Inflammatory macrophage treated with lipopolysaccharide for 1 hour (primary cell): ENCODE measurements at places on chromosomes 2 and 18.

DNA sequence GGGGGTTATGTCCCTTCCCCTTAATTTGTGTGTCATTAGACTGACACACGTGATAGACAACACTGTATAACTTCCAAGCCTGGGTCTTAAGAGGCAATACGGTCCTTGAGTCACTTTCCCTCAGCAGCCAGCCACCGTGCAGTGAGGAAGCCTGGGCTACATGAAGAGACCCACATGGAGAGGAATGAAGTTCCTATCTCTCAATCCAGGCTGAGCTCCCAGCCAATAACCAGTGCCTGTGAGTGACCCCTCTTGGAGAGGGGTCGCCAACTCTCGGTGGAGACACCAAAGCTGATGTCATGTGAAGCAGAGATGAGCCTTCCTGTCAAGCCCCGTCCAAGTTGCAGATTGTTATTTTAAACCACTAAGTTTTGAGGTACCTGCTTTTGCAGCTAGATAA, 5.7 kb upstream of the WDSUB1 start:
- no peak for DNase-seq

- DNase-seq, result no peak
These were observed 64.5 kb upstream of the FAM124B start for GRCh38 chr2:224466304-224466895.

- DNase-seq, result no peak
These were observed 86.2 kb upstream of the RAB27B start for GRCh38 chr18:54742120-54742519.

GRCh38 chr18:37107748-37108522, 279.0 kb downstream of the KIAA1328 start:
- DNase-seq, result no peak

- no peak for DNase-seq
These were observed 89.4 kb upstream of the SLC38A11 start for GRCh38 chr2:165044505-165045303.

- peak; percentile 84 for DNase-seq
These were observed at the start of gene CYTIP for GRCh38 chr2:157443795-157444640. CYTIP (minus strand) TSS chr2:157444089; CDS start chr2:157444020, 69 bp downstream.

DNA sequence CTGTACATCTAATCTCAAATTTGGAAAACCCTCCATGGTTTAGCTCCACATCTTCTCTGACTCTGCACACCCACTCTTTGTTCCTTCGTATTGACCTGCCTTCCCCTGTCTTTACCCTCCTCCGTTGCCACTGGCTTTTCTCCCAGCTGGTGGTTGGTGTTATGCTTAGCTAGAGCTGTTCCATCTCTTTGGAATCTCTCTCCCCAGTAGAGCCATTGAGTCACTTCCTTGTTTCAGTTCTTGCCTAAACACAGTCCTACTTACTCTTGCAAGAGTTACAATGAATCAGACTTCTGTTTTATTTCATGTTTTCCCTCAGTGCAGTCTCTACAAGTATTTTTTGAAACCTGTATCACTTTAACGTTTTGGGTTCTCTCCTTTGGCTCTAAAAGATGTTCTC, 263.9 kb downstream of the LTBP1 start:
- DNase-seq, result peak; percentile 62

DNA sequence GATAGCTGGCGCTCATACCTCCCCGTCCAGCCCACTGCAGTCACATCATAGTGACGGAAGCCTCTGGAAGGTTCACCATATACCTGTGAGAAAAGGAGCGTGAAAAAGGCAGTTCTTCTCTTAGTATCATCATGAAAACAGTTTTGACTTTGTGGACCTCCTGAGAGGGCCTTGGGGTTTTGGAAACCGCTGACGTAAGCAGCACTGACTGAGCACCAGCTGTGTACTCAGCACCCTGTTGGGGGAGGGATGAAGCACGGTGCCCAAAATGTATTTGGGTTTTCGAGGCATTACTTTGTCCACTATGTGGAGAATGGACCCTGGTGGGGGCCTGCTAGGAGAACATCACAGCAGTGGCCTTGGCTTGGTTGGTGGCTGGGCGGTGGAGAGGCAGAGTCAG, 5.4 kb downstream of the SCLY start:
- DNase-seq, result no peak

- no peak for DNase-seq
These were observed 289.4 kb downstream of the ALK start for GRCh38 chr2:29632018-29632417.

GRCh38 chr2:188395903-188396689, 104.4 kb downstream of the GULP1 start:
- no peak for DNase-seq

DNA sequence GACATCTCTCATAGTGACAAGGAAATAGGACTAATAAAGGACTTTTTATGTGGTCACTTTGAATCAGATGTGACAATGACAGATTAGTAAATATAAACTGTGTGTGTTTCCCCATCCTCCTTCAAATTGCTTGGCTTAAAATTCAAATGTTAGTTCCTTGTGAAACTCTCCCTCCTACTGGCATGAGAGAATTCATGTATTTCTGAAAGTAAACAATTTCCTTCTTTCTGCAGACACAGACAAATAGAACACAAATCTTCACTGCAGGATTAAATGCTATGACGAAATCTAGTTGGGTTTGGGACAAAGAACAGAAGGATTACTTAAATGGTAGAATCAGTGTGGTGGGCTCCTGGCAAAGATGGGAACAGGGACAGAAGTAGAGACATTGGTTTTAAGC, 328.7 kb upstream of the FAM98A start:
- no peak for DNase-seq

DNA sequence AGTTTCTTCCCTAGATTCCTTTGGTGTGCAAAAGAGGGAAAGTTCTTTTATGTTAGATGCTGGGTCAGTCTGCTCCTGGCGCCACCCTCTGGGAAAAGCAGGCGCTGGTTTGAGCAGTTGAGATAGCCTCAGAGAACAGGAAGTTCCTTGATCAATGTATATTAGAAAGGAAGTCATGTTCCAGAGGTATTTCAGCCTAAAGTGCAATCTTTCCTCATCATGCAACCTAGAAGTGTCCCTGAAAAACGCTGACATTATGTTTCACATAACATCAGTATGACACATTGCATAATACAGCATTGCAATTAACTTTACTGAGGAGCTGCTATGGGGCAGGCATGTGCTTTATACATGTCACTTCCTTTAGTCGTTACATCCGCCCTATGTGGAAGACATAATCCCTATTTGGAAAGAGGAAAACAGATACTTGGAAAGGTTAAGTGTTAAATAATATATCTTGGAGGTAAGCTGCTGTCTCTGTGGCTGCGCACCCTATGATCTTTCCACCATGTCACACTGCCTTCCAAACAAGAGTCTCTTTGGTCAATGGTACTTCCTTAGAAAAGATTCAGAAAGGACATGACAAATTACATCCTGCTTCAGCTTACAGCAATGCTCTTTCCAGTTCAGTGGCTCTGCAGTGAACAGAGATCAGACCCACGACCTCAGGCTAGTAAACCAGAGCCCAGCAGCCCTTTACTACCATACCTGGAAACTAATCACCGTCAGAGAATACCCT, 369.7 kb downstream of the RAD51AP2 start:
- peak; percentile 10 for DNase-seq

- DNase-seq, result no peak
These were observed 91.5 kb upstream of the MYT1L start for GRCh38 chr2:2422621-2423020.

DNA sequence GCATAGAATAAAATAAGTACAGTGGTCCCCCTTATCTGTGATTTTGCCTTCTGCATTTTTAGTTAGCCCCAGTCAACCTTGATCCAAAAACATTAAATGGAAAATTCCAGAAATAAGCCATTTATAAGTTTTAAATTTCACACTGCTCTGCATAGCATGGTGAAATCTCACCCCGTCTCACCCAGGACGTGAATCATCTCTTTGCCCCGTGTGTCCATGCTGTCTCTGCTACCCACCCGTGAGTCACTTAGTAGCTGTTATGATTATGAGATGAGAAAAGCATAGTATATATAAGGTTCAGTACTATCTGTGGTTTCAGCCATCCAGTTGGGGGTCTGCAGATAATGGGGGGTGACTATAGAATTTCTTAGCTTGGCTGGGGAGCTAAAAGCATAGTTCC, 67.3 kb downstream of the RHBDD1 start:
- no peak for DNase-seq

DNA sequence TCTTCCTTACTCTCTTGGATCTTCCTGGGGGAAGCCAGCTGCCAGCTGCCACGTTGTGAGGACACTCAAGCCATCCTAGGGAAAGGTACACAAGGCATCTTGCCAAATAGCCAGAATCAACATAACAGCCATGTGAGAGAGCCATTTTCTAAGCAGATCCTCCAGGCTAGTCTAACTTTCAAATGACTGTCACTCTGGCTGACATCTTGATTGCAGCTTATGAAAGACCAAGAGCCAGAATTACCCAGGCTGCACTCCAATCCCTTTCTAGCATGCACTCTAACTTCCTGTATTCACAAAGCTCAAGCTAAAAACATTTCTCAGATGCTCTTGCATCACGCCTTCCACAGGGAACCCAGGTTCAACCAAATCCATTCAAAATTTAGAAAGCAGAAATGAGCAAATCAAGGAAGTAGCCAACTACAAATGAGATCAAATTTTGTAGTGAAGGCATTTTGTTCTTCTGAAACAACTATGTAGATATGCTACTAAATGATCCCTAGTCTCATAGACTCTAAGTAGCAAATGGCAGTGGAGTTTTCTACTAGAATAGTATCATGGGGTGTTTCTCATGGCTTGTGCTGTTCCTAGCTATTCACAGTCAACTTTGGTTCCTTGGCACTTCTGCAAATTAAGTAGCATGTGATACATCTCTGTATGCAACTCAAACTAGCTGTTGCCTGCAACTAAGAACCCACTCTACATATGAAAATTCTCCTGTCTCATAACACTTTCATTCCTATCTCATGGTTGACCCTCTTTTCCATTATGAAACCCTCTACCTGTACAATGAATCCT, 281.9 kb downstream of the ZEB2 start:
- peak; percentile 87 for DNase-seq

- no peak for DNase-seq
These were observed 13.8 kb downstream of the NBAS start for GRCh38 chr2:15547115-15547876.

GRCh38 chr2:186220409-186220808, 265.7 kb upstream of the ZC3H15 start:
- no peak for DNase-seq

DNA sequence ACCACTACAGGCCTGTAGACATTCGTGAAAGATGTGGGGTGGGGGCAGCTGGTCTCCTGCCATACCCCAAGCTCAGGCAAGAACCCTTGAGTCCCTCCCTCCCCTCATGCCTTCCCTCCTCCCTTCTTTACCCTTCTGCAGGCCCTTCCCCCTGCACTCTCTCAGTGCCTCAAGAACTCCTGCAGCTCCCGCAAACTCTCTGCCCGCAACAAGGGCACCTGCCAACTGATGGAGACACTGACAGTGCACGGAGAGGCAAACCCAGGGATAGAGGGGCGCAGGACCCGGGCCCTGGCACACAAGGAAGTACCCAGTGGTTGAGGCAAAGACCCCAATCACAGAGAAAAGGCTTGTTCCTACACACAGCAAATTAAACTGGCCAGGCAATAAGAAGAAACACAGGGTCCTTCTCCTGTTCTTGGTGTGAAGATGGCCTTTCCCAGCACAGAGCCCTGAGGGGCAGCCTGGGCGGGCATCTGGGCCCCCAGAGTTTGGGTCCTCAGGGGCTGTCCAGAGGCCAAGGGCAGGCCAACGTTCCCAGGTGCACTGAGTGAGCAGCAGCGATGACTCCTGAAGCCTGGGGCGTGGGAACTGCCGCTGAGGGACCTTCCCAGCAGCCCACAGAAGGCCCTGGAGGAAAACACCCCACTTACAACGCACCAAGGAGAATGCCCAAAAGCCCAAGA, 1.6 kb downstream of the TEKT4 start:
- DNase-seq, result no peak

DNA sequence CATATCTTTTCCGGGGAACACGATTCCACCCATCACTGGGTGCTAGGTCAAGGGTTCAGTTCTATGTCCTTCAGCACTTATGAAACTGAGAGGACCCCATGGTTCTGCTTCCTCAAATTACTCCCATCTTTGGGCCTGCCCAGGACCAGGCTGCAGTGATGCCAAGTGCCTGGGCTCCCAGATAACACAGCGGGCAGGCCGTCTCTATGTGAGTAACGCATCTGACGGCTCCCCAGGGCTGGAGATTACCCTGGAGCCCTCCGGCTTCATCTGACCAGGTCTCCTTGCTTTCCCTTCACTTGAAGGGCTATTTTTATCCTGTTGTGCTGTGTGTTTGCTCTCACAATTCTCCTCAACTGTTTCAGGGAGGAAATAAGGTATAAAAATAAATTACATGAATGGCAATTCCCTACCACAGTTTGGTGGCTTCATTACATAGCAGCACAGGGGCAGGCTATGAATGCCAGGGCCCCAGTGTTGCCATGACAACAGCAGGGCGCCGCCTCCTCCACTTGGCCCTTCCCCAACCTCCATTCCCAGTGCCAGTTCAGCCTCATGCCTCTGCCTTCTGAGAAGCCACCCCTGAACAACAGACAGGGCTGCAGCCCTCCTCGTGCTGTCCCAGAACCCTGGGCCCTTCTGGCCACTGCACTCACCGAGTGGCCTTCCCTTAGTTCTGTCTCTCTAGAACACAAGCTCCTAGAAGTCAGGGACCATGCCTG, 25.4 kb upstream of the TMEM131 start:
- DNase-seq, result no peak

DNA sequence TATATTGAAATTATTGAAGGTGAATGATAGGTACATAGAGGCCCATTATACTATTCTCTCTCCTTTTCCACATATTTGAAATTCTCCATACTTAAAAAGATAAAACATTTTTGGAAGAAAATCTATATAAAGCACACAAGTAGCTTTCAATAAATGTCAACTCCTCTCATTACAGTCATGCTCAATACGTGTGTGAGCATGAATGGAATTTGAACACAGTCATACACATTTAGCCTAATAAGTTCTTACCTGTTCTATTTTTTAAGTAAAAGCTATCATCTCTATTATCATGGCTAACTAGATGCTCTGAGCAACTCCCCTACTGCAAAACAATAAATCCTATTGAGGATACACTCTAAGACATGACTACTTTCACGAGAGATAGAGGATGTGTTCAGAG, 41.9 kb upstream of the SPATS2L start:
- no peak for DNase-seq
